ENCODE measurements at places on chromosomes 11 and 22. TPM values are rescaled to one million over a fixed set of nuclear protein-coding genes. Genes with fewer than 3 reads are reported as not detected.

CRYBA4 gene
- not detected for total RNA-seq

MED15 gene
- total RNA-seq, result 55.2 TPM

SYT13 gene
- not detected for total RNA-seq

VWCE gene
- 0.04 TPM for total RNA-seq

WNT11 gene
- not detected for total RNA-seq

TNNT3 gene
- total RNA-seq, result not detected

BRMS1 gene
- 64.3 TPM for total RNA-seq

BID gene
- 44.6 TPM for total RNA-seq

SOX10 gene
- not detected for total RNA-seq

KCNJ1 gene
- total RNA-seq, result 0.08 TPM

FAM118A gene
- 10.1 TPM for total RNA-seq

HEPACAM gene
- not detected for total RNA-seq

ALDH3B1 gene
- 0.61 TPM for total RNA-seq

TMPRSS4 gene
- 0.08 TPM for total RNA-seq

RIMBP3B gene
- total RNA-seq, result not detected

MADD gene
- 13.8 TPM for total RNA-seq

GTSE1 gene
- 3.3 TPM for total RNA-seq

CASP5 gene
- not detected for total RNA-seq

HDAC10 gene
- 21.4 TPM for total RNA-seq

LMNTD2 gene
- total RNA-seq, result 3.0 TPM

NUP50 gene
- total RNA-seq, result 69.7 TPM

PRAME gene
- total RNA-seq, result not detected

RIC3 gene
- total RNA-seq, result 0.16 TPM

C11orf42 gene
- not detected for total RNA-seq
